ENCODE measurements at places on chromosomes 4 and X.
A peak's percentile ranks its signal among the peaks of the same experiment; 100 is the strongest.

- DNase-seq = no peak
- no peaks in the 10 kb centered on the region for H3K4me1 ChIP-seq
- no peak overlapping the region for H3K27ac ChIP-seq
These were observed 34.8 kb upstream of the USP51 start for GRCh38 chrX:55524487-55524886.

GRCh38 chr4:53141308-53141707 is 224.6 kb downstream of the SCFD2 start:
- no peak overlapping the region for H3K4me3 ChIP-seq
- H3K4me1 ChIP-seq = no peaks in the 10 kb centered on the region
- no peak overlapping the region for H3K27ac ChIP-seq
- no peaks in the 10 kb centered on the region for H3K27me3 ChIP-seq

DNA sequence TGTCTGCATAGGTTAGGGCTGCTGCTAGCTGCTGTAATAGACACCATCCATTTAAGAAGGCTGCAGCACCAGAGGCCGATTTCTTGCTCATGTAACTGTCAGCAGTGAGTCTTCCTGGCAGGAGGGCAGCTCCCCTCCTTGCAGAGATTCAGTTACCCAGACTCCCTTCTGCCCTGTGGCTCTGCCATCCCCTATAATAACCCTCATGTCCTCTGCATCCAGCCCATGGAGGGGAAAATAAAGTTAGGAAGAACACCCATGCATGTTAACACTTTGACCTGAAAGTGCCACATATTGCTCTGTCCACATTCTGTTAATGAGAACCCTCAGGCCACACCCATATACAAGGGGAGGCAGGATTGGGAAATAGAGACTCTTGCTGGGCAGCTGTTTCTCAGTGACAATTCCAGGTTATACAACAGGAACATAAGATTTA is 5.4 kb downstream of the STBD1 start:
- no peaks in the 10 kb centered on the region for H3K27me3 ChIP-seq
- H3K4me3 ChIP-seq = no peak overlapping the region
- no peak overlapping the region for H3K27ac ChIP-seq
- peaks cover 10% of the 10 kb centered on the region for H3K4me1 ChIP-seq

GRCh38 chrX:130347321-130347720 is 7.6 kb downstream of the SLC25A14 start:
- peaks cover 12% of the 10 kb centered on the region for H3K4me1 ChIP-seq
- H3K27me3 ChIP-seq = no peaks in the 10 kb centered on the region
- peak overlapping the region; percentile 26 for H3K27ac ChIP-seq
- H3K36me3 ChIP-seq = no peaks in the 10 kb centered on the region

GRCh38 chrX:119094819-119095218 is 22.0 kb downstream of the CT47C1 start:
- H3K27me3 ChIP-seq = no peaks in the 10 kb centered on the region
- no peak overlapping the region for H3K27ac ChIP-seq
- H3K36me3 ChIP-seq = no peaks in the 10 kb centered on the region
- no peaks in the 10 kb centered on the region for H3K4me1 ChIP-seq
- DNase-seq = no peak

DNA sequence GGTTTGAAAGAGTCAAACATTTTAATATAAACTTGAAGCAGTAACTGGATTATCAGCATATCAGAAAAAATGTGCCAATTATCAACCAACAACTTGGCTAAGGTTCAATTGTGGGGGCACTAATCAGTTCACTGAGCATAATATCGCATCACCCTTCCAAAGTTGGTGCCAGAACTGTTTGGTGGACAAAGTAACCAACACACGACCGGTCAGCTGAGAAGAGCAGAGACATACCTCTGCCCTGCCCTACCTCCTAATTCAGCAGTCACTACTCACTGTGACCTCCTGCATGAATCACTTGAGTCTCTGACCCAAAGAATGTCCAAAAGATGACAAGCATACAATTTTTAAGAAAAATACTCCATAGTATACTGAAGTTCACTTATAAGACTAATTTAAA is 53.2 kb downstream of the TSPAN5 start:
- DNase-seq = no peak
- no peaks in the 10 kb centered on the region for H3K4me1 ChIP-seq
- H3K27me3 ChIP-seq = no peaks in the 10 kb centered on the region
- no peak overlapping the region for H3K4me3 ChIP-seq
- H3K36me3 ChIP-seq = no peaks in the 10 kb centered on the region
- H3K27ac ChIP-seq = no peak overlapping the region

DNA sequence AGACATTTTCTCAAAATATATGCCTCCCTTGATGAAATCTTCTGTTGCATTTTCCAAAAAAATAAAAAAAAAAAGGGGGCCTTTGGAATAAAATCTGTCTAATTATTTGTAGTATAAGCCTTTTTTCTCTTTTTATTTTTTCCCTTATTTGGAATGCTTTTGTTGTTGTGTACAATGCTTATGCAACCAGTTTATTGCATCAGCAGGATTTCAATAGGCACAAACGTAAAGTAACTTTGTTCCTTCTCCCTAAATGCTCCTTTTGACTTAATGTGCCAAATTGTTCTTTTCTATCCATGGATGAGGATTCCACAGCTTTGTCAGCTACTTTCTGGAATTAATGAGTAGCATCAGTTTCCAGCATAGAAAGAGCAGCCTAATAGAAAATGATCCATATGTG is 59.6 kb upstream of the HPGD start:
- H3K36me3 ChIP-seq = no peaks in the 10 kb centered on the region
- H3K4me1 ChIP-seq = no peaks in the 10 kb centered on the region
- H3K4me3 ChIP-seq = no peak overlapping the region
- no peaks in the 10 kb centered on the region for H3K27me3 ChIP-seq
- no peak for DNase-seq

GRCh38 chr4:47639531-47639930 is 154.5 kb downstream of the ATP10D start:
- H3K4me3 ChIP-seq = no peak overlapping the region
- H3K27me3 ChIP-seq = no peaks in the 10 kb centered on the region
- H3K4me1 ChIP-seq = no peaks in the 10 kb centered on the region
- DNase-seq = no peak
- H3K36me3 ChIP-seq = no peaks in the 10 kb centered on the region

DNA sequence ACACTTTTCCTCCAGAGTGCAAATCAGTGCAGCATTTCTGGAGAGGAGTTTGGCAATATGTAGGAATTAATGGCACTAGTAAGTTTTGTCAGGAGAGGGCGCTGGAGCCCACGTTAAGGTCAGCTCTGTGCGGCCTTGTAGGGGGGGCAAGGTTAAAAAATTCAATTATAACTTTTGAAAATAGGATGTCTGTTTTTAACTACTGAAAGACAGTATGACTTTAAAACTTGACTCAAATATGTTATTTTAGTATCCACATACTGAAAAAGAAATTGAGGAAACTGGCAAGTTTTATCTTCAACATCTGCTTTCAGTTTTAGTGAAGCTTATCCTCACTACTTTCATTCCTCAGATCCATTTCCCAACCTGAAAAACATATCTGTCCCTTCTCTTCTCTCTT is 30.9 kb upstream of the HSD17B13 start:
- peak overlapping the region; percentile 65 for H3K27ac ChIP-seq
- H3K4me3 ChIP-seq = peak overlapping the region; percentile 30
- no peaks in the 10 kb centered on the region for H3K27me3 ChIP-seq
- peaks cover 17% of the 10 kb centered on the region for H3K4me1 ChIP-seq
- no peak for DNase-seq

DNA sequence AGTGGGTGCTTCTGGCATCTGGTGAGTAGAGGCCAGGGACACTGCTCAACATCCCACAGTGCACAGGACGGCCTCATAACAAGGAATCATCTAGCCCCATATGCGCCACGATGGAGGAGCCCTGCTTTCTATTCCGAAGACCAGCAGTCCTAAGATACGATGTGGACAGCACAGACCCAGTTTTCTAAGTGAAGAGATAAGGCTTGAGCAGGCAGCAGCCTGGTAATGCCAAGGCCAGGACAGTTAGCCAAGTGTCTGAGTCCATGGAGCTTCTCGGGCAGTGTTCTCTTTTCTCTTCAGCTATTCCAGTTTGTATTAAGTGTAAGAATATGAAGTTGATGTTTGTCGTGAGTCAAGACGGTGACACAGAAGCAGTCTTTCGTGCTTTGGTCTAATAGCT is 112.7 kb downstream of the TBL1X start:
- no peaks in the 10 kb centered on the region for H3K27me3 ChIP-seq
- peaks cover 27% of the 10 kb centered on the region for H3K4me1 ChIP-seq
- no peaks in the 10 kb centered on the region for H3K36me3 ChIP-seq
- no peak overlapping the region for H3K4me3 ChIP-seq
- H3K27ac ChIP-seq = no peak overlapping the region

DNA sequence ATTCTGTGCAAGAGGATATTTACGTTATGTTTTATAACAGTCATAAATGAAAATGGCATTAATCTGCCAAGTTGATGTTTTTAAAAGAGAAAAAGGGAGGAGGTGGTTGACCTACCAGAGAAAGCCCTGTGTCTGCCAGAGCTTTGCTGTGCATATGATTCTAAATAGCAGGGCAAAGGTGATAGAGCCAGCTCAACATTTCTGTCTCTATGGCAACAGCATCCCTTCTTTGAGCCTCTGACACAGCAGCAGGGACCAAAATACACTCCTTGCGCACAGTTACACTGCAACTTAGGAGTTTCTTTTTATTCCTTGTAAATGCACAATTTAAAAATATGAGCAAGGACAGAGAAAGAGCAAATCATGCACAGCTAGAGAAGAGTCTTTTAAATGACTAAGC is 133.3 kb upstream of the RAI2 start:
- H3K36me3 ChIP-seq = no peaks in the 10 kb centered on the region
- no peak overlapping the region for H3K4me3 ChIP-seq
- no peak overlapping the region for H3K27ac ChIP-seq
- H3K4me1 ChIP-seq = no peaks in the 10 kb centered on the region
- DNase-seq = no peak
- H3K27me3 ChIP-seq = no peaks in the 10 kb centered on the region

GRCh38 chr4:71293705-71294104 is 45.1 kb upstream of the SLC4A4 start:
- no peak overlapping the region for H3K4me3 ChIP-seq
- H3K4me1 ChIP-seq = no peaks in the 10 kb centered on the region
- H3K27me3 ChIP-seq = no peaks in the 10 kb centered on the region
- DNase-seq = no peak
- no peak overlapping the region for H3K27ac ChIP-seq

GRCh38 chrX:120568609-120569008 is 7.8 kb upstream of the CUL4B start:
- H3K4me1 ChIP-seq = no peaks in the 10 kb centered on the region
- H3K36me3 ChIP-seq = no peaks in the 10 kb centered on the region
- H3K27me3 ChIP-seq = no peaks in the 10 kb centered on the region
- DNase-seq = no peak
- no peak overlapping the region for H3K27ac ChIP-seq

- no peak overlapping the region for H3K4me3 ChIP-seq
- no peak for DNase-seq
- H3K27ac ChIP-seq = no peak overlapping the region
- peaks cover 7% of the 10 kb centered on the region for H3K4me1 ChIP-seq
- H3K27me3 ChIP-seq = no peaks in the 10 kb centered on the region
- no peaks in the 10 kb centered on the region for H3K36me3 ChIP-seq
These were observed 85.3 kb upstream of the TLL1 start for GRCh38 chr4:165787516-165788274.

DNA sequence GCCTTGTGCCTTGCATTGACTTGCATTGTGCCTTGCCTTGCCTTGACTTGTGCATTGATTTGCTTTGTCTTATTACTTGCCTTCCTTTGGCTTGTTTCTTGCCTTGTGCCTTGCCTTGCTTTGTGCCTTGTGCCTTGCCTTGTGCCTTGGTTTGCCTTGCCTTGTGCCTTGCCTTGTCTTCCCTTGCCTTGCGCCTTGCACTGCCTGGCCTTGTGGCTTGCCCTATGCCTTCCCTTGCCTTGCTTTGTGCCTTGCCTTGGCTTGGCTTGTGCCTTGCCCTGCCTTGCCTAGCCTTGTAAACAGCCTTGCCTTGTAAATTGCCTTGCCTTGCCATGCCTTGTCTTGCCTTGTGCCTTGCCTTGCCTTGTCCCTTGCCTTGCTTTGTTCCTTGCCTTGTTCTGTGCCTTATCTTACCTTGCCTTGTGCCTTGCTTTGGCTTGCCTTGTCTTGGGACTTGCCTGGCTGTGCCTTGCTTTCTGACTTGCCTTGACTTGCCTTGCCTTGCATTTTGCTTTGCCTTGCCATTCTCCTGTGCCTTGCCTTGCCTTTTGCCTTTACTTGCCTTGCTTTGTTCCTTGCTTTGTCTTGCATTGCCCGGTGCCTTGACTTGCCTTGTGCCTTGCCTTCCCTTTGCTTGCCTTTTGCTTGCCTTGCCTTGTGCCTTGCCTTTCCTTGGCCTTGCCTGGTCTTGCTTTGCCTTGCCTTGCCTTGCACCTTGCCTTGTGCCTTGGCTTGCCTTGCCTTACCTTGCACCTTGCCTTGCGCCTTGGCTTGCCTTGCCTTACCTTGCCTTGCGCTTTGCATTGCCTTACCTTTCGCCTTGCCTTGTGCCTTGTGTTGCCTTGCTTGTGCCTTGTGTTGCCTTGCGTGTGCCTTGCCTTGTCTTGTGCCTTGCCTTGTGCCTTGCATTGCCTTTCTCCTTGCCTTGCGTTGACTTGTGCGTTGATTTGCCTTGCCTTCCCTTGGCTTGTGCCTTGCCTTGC is 97.5 kb downstream of the TAB3 start:
- no peaks in the 10 kb centered on the region for H3K36me3 ChIP-seq
- no peak overlapping the region for H3K27ac ChIP-seq
- DNase-seq = no peak
- H3K4me3 ChIP-seq = no peak overlapping the region
- no peaks in the 10 kb centered on the region for H3K27me3 ChIP-seq

- H3K4me3 ChIP-seq = no peak overlapping the region
- H3K36me3 ChIP-seq = no peaks in the 10 kb centered on the region
- no peak overlapping the region for H3K27ac ChIP-seq
These were observed 67.7 kb downstream of the SLC4A4 start for GRCh38 chr4:71406459-71406963.

- no peak overlapping the region for H3K4me3 ChIP-seq
- no peaks in the 10 kb centered on the region for H3K27me3 ChIP-seq
- H3K4me1 ChIP-seq = no peaks in the 10 kb centered on the region
These were observed 89.1 kb upstream of the IGFBP7 start for GRCh38 chr4:57199267-57199666.

DNA sequence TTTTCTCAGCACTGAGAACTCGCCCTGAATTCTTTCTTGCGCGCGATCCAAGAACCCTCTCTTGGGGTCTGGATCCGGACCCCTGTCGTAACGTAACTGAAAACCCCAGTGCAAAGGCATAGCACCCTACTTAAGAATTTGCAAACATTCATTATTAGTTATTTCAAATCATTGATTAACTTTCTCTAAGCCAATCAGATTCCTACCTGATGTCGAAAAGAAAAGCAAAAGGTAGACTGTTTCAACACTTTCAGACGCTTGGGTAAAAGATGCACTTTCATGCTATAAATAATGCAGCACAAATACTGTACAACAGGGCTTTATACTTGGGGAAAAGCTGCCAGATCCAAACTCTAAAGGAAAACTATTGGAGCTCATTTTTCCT is 817 bp upstream of the WDR19 start:
- DNase-seq = no peak
- H3K36me3 ChIP-seq = peaks cover 6% of the 10 kb centered on the region
- H3K27me3 ChIP-seq = no peaks in the 10 kb centered on the region
- H3K4me3 ChIP-seq = peak overlapping the region; percentile 99
- peak overlapping the region; percentile 56 for H3K27ac ChIP-seq
